WTC11 (cell line): ENCODE measurements at places on chromosomes 11 and 22.

DNA sequence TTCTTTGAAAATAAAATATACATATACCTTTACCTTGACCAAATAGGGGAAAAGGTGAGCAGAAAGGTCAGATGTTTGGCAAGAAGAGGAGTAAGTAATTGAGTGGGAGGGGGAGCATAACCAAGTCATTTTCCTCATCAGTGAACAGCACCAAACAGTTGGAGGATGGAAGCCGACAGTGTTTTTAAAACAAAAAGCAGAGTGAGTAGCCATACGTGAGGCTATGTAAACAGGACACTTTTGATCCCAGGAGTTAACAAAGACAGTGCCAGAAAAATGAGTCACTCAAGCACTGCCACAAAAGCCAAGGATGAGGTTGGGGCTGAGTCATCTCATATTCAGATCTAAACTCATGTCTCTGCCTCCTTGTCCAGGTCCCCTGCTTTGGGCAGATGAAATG is 734.7 kb downstream of the KCNA4 start:
- no peak for DNase-seq

GRCh38 chr11:34970480-34970879 is 54.1 kb downstream of the PDHX start:
- no peak for DNase-seq

DNA sequence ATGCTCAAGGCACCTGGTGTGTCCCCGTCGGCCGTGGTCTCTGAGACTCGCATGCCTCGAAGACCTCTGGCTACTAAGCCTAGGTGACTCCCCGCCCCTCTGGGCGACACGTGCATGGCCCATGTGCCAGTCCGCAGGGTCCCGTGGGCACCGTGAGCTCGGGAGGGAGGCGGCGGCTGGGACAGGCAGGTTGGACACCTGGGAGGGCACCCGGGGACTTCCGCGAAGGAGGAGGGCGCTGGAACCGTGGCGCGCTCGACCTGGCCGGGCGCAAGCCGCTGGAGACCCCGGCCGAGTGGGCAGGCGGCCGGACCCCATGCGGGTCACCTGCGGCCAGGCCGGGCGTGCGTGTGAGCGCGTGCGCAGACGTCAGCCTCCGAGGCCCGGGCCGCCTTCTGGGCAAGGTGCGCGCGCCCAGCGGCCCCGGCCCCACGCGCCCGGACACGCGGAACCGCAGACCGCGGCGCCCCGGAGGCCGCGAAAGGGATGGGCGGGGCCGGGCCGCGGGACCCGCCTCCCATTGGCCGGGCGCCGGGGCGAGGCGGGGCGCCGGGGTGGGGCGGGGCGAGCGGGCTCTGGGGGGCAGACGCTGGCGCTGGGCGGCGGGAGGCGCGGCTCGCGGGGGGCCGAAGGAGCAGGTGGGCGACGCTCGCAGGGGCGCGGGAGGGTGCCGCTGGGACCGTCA is 579 bp upstream of the RASD2 start:
- peak; percentile 66 for DNase-seq

GRCh38 chr22:43066134-43066533 is 23.1 kb downstream of the TTLL1 start:
- no peak for DNase-seq

DNA sequence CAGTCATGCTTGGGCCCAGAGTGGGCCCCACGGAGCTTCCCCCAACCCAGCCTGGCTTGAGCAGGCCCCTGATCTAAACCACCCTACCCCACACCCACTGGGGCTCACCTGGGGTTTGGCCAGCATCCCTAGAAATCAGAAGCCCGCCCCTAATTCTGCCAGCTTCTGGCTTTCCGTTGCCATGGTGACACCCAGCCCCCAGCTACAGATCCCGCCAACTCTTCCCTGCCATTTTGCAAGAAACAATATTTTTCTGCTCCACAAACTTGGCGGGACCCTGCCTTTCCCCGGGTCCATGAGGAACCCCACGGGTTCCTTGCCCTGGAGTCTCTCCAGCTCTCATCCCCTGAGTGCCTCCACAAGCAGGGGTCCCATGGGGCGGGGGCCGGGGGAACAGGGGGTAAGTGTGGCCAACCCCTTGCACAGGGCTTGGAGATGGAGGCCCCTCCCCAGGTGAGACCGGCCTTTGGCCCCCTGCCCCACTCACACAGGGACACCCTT is 90.0 kb downstream of the CDKN1C start:
- peak; percentile 9 for DNase-seq

- peak; percentile 94 for DNase-seq
These were observed at the start of gene MAML2 for GRCh38 chr11:96342961-96343711. TSS of gene MAML2 (minus strand) at chr11:96343195. CDS start at chr11:96341895, 1,300 bp downstream.

DNA sequence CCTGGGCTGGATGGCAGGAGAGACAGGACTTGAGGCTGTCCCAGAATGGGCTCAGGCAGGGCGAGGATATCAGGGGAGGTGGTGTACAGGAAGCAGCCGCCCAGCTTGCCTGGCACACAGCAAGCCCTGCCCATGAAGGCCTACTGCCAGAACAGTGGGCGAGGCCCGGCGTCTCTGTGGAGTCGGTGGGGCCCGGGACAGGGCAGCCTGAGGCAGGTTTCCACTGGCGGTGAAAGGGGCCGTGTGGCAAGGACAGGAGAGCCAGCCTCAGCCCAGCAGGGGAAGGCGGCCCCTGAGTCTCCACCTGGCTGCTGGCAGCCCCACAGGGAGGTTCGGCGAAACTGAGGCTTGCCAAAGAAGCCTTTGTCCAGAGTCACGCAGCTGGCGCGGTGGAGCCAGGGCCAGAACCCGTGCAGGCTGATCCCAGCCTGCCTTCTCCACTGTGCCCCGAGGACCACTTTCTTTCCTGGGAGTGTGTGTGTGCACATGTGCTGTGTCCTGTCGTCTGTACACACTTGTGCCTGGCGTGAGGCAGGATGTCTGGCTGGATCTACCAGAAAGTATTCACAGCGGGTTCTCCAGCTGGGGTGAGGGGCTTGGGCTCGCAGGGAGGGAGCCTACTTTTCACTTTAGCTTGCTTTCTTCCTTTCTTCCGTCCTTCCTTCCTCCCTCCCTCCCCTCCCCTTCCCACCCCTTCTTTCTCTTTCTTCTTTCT is 1.2 kb downstream of the TSPO start:
- DNase-seq, result no peak

DNA sequence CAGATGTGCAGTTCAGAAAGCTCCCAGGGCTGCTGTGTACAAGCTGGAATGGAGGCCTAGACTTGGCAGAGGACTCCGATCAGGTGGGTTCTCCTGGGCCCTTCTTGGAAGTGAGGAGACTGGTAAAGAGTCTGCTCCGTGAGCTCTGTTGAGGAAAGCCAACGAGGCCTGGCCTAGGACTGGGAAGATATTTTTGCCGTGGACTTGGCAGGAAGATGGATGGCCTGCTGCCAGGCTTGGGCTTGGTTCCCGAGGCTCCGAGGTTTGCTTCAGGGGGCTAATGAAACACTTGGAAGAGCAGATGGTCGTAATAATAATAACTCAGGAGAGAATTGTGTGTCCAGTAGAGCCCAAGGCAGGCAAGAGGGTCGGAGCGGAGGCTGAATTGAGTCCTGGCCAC is 3.9 kb downstream of the GALR3 start:
- no peak for DNase-seq

DNA sequence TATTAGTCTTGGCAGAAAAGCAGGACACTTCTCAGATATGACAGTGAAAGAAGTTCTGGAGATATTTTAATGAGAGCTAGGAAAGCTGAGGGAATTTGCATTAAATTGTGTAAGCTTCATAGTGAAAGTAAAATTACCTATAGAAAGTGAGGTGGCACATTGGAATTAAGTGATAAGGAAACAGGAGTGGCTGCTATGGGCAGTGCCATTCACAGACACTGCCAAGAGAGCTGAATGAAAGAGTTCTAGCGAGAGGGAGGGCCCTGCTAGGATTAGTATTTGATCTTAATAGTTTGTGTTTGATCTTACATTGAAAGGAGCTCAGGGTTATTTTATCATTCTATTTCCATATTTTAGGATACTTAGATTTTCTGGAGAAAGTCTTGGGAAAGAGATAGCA is 351.9 kb downstream of the DDX10 start:
- DNase-seq, result no peak

- no peak for DNase-seq
These were observed 630.4 kb downstream of the OPCML start for GRCh38 chr11:132901638-132902471.

DNA sequence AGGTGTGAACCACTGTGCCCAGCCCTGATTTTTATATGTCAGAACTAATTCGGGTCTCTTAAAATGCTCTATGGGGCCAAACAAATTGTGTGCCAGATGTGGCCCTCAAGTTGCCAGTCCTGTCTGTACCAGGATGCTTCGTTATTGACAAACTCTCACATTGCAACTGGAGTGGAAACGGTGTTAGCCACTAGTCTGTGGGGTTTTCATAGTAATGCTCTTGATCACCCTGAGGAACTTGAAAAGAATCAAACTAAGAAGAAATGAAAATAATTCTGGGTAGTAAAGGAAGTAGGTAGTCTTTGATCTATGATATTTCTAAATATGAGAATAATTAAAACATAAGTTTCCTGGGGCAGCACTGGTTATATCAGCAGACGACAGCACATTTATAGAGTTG is 67.3 kb upstream of the ADSL start:
- DNase-seq, result no peak

DNA sequence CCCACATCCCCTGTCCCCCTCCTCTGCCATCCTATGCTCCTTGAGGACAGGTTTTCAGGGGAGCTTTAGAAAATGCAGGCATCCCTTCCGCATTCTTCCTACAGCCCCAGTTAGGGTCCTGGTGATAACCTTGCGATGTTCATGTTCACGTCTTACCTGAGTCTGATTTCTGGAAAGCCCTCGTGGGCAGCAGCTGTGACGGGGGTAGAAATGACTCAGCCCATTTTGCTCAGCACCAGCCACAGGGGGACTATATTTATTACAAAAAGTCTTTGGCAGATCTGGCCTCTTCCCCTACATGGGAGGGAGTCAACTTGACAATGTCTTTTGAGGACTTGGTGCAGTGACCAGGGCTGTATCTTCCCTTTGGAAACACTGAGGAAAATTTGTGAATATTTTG is 12.3 kb downstream of the PKNOX2 start:
- DNase-seq, result no peak

GRCh38 chr22:48250286-48250895 is 1487.9 kb downstream of the TBC1D22A start:
- DNase-seq, result no peak

DNA sequence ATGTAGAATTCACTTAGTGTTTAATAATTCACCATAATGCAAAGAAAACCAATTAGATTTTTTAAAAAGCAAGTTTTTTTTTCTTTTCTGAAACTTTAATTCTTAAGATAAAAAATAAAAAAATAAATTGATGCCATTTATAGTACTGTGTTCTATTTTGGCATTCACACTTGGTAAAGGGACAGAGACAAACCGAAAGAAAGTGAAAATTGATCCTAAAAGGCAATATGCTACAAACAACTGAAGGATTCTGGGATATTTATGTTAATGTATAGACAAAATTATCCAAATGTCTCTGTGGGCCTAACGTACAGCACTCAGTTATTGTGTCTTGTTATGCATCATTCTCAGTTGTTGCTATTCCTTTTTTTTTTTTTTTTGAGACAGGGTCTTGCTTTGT is 41.9 kb upstream of the DDI1 start:
- DNase-seq, result no peak

- DNase-seq, result no peak
These were observed 12.5 kb upstream of the LRRC10B start for GRCh38 chr11:61495801-61496601.

- no peak for DNase-seq
These were observed 90.7 kb upstream of the PHOX2A start for GRCh38 chr11:72334651-72335050.

GRCh38 chr11:70608568-70609470 is 210.5 kb downstream of the CTTN start:
- no peak for DNase-seq

DNA sequence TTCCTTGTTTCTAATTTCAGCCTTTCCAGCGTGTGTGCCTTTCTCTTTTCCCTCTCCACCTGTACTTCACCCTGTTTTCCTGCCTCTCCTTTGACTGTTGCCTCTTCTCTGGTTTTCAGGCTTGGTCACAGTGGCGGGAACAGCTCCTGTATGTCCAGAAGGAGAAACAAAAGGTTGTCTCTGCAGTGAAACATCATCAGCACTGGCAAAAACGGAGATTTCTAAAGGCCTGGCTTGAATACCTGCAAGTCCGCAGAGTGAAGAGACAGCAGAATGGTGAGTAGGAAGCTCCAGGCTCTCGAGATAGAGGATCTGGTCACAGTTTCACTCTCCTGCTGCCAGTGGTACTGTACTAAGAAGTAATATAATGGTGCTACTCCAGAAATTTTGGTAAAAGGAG is 76.6 kb downstream of the SFI1 start:
- DNase-seq, result no peak

GRCh38 chr11:71418643-71419042 is 29.6 kb downstream of the DHCR7 start:
- DNase-seq, result no peak

DNA sequence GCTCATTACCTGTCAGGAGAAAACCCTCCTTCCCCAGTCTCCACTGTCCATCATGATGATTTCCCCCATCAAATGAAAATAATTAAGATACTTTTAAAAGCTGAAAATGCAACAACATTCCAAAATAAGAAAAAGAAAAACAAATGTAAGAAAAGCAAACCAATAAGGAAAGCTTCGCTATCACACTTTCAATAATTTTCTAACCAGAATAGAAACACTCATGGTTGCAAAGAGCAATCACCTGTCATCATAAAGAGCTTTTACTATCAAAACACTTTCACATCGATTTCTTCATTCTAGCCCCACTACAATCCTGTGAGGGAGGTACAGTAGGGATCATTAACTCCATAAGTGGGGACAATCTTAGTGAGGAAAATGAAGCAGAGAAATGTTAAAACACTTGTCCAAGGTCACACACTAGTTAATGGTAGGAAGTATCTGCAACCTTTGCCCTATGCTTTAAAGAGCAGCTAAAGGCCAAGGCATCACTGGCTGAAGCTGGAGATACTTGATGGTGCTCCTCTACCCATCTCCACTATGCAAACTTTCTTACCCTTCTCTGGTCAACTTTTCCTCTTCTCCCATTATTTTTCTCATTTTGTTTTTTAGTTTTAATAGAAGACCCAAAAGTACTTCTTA is 2.6 kb downstream of the RBM4B start:
- no peak for DNase-seq

- DNase-seq, result peak; percentile 54
These were observed 460 bp downstream of the ZC3H12C start for GRCh38 chr11:110093407-110094297.

DNA sequence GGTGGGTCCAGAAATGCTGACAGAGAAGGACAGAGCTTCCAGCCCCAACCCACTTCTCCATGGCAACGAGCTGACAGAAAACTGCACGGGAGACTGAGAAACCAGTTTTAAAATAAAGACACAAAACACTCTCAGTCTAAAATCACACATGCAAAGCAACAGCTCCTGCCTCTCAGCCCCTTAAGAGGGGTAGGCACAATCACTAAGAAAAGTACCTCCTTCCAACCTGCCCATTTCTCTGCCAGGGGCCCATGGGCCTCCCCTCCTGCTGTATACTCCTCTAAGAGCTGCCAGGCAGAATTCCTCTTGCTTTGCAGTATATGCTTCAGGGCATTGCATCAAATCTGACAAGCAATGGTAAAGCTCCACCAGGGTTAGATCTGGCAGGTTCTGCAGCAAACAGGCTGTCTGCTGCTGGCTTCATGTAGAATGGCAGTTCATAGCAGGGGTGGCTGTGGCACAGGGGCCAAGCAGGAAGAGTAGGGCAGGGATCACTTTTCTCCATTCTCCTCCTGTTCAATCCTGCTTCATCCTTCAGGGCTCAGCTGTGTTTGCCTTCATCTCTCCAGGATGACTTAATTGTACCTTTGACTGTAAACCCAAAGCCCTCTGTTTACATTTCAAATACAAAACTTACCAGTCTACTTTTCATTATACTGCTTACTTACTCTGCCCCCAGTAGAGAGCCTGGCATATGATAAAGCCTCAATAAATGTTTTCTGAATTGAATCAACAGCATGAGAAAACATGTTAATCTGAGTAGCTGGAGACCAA is 77.7 kb downstream of the KCNC1 start:
- no peak for DNase-seq
